ENCODE measurements at places on chromosomes 4 and X. TPM values are rescaled to one million over a fixed set of nuclear protein-coding genes. Genes with fewer than 3 reads are reported as not detected.

GRCh38 chrX:153533091-153533490 is 15.6 kb downstream of the ATP2B3 start:
- no peak for DNase-seq

- DNase-seq = no peak
Measured at GRCh38 chr4:7166237-7166636, 26.1 kb upstream of the SORCS2 start.

GRCh38 chrX:11137543-11138139 is 26.5 kb downstream of the HCCS start:
- no peak for DNase-seq

The MEPE gene
- total RNA-seq = not detected

- no peak for DNase-seq
Measured at GRCh38 chr4:89992744-89993143, 98.1 kb downstream of the MMRN1 start.

The PSAPL1 gene
- total RNA-seq = not detected

GRCh38 chr4:153137677-153138630 is 66.3 kb upstream of the TRIM2 start:
- DNase-seq = no peak

The S100G gene
- not detected for total RNA-seq

DNA sequence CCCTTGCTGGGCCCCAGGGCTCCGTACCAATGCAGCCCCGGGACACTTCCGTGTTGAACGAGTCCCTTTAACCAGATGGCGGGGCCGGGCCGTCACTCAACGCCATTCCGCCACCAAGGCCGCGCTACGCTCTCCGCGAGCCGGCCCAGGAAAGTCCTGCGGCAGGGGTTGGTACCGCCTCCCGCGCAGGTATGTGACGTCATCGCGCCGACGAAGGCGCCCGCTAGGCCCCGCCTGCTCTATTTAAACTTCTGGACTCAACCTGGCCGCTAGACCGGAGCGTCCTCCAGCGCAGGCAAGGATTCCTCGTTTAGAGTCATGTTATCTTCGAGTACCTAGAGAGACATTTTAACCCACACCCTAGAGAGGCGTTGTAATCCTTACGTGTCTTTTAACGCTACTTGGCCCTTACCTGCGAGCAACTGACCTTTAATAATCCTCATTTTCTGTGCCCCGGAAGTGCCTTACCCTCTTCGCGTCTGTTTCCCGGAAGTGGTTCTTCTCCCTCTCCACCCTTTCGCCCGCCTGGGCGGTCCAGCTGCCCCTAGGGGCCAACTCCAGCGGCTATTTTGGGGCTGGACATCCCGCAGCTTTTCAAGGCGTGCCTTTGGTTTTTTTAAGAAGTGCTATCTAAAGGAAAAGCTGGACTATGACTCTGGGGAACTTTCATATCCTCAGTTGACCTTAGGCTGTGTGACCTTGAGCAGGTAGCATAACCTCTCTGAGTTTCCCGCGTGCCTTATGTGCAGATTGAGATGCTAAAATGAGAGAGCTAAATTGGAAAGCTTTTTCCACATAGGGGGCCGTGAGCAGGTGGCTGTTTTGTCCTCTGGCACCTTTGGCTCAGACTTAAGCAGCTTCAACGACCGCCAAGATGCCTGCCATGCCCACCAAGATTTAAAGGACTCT is at the start of gene PNPLA4:
TSS of gene PNPLA4 (minus strand) at position 155 of the 909 bp plus-strand sequence. CDS start 1,294 bp downstream, outside the sequence.
- peak; percentile 92 for DNase-seq

DNA sequence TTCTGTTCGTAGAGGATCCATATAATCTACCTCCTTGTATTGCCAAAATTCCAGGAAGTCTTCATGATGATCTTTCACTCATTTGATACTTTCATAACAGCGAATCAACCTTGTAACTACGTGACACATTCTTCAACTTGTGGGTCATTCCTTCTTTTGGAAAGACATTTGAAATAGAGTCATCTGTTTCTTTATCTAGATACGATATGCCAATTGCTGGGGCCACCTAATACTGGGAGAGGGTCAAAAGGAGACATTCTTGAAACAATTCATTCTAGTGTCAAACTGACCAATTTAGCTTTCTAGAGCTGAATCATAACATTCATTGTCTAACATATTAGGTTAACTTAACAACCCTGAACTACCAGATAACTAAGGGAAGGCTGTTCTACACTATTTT is 62.9 kb upstream of the SMAD1 start:
- no peak for DNase-seq

The TCP11X1 gene
- not detected for total RNA-seq

DNA sequence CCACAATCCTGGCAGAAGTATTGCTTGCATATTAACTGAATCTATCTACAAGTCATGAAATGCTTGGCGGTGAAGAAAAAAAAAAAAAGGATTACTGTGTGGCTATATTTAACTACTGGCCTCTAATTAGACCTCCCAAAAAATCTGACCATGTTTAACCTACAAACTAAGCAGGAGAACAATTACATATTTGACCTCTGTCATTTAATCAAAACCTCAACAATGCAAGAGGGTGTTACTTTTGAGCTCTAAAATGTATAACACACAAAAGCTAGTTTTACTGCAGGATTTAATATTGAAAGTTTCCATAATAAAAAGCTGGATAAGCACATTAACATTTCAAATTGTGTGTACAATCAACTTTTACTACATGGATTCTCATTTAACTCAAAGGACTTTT is 1.5 kb downstream of the ITM2A start:
- DNase-seq = no peak

The DUSP9 gene
- 0.49 TPM for total RNA-seq

- DNase-seq = no peak
Measured at GRCh38 chrX:106201502-106202178, 33.5 kb downstream of the PWWP3B start.

GRCh38 chr4:102114118-102114630 is 231.1 kb downstream of the SLC39A8 start:
- DNase-seq = no peak

- DNase-seq = no peak
Measured at GRCh38 chrX:118187100-118187499, 70.5 kb upstream of the KLHL13 start.

- DNase-seq = no peak
Measured at GRCh38 chr4:108917255-108917654, 154.4 kb upstream of the ETNPPL start.

- no peak for DNase-seq
Measured at GRCh38 chr4:88008743-88009171, 1.3 kb downstream of the PKD2 start.

DNA sequence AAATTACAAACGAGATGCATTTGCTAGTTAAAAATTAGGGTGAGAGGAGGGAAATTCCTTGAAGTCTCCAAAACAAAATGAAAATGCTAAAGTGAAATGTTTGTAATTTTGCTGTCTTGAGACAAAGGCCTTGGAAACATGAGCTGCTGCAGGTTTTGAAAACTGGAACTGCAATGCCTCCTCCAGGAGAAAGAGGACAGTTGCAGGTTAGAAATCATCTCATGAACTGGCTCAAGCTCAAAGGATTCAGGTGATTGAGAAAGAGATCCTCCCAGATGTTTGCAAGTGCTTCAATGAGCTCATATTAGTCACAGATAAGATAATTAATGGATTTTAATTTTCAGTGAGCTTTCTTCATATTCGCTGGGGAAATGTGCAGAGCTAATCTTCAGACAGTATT is 32.4 kb downstream of the SMPX start:
- no peak for DNase-seq

GRCh38 chr4:81039351-81039972 is 9.0 kb downstream of the BMP3 start:
- no peak for DNase-seq

The IDH3G gene
- total RNA-seq = 92.6 TPM

GRCh38 chr4:41542526-41543275 is 4.7 kb downstream of the LIMCH1 start:
- no peak for DNase-seq

Data from colonic mucosa (tissue), 4 donors.